ENCODE measurements at places on chromosomes 6 and 20.
A peak's percentile ranks its signal among the peaks of the same experiment; 100 is the strongest.

DNA sequence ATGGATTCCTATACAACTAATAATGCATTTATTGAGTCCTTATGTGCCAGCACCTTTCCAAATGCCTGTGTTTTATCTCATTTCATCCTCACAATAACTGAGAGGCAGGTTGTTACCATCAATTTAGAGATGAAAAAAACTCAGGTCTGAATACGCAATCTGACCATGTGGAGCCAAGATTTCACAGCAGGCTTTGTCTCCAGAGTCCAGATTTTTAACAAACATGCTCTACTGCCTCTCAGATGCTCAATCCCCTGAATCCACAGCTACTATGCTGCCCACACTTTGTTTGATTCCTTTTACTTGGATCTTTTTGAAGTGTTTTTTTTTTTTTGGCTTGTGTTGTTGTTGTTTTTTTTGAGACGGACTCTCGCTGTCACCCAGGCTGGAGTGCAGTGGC, 46.8 kb downstream of the B4GALT5 start:
- DNase-seq = no peak

DNA sequence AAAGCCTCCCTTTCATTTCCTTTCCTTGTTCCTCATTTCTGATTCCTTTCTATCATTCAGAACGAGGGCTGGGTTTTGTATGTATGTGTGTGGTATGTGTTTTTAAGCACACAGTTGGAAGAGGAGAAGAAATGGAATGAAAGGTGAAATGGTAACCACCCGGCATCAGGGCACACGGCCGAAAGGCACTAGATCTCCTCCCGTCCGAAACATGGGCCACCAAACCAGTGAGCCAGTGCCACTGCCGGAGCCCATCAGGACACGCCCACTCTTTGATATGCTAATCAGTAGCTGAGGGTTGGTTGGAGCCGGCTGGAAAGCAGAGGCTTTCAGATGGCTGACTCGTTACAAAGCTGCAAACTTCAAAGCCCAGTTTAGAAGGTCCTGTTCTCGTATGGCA, 228.6 kb upstream of the JARID2 start:
- DNase-seq = no peak

DNA sequence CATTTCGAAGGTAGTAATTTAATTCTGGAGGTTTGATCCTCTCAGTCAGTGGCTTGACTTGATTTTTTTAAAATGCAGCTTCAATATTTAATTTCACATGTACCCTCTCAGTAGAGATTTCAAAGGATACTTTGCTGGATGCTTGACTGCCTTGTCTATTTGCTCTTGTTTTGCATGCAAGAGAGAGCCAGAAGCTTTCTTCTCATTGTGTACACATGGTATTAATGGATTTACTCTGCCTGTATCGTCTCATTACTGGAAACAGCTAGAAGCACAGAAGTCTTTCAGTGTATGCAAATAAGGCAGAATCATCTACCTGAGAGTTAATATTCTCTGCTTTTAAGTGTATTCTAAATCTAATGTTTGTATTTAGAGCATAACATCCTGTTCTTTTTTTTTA, 84.3 kb upstream of the FOXO3 start:
- DNase-seq = no peak

DNA sequence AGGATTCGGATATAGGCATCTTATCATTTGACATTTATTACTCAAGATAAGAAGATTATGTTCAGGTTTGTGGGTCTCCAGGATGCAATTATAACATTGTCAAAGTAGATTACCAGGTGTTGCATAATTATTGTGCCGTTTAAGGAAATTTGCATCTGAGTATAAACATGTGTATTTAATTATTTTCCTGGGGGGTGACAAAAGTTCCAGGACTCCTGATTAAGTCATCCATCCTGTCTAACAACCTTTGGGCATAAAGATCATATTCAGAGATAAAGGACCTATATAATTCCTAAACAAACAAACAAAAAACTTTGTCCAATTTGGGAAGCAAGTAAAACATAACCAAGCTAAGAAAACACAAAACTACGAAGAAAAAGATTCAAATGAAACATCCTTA, 3.3 kb upstream of the PPP1R14C start:
- DNase-seq = no peak

DNA sequence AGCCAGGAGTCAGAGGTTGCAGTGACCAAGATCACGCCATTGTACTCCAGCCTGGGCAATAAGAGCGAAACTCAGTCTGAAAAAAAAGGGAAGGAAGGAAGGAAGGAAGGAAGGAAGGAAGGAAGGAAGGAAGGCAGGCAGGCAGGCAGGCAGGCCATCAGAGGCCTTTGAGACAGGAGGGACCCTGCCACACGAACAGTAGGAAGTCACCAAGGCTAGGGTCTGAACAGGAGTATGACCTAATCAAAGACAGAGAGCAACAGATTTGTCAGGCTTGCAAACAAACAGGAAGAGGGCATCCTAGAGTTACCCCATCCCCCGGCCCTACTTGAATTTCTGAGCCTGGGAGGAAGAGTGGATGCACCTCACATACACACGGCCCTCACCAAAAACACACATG, 67.1 kb downstream of the FGD2 start:
- DNase-seq = no peak

- no peak for DNase-seq
Observed at GRCh38 chr6:9515633-9516606, 899.0 kb downstream of the TFAP2A start.

GRCh38 chr6:108868647-108869046, 20.4 kb downstream of the ARMC2 start:
- no peak for DNase-seq

GRCh38 chr6:3229566-3230178, 2.2 kb upstream of the TUBB2B start:
- no peak for DNase-seq

DNA sequence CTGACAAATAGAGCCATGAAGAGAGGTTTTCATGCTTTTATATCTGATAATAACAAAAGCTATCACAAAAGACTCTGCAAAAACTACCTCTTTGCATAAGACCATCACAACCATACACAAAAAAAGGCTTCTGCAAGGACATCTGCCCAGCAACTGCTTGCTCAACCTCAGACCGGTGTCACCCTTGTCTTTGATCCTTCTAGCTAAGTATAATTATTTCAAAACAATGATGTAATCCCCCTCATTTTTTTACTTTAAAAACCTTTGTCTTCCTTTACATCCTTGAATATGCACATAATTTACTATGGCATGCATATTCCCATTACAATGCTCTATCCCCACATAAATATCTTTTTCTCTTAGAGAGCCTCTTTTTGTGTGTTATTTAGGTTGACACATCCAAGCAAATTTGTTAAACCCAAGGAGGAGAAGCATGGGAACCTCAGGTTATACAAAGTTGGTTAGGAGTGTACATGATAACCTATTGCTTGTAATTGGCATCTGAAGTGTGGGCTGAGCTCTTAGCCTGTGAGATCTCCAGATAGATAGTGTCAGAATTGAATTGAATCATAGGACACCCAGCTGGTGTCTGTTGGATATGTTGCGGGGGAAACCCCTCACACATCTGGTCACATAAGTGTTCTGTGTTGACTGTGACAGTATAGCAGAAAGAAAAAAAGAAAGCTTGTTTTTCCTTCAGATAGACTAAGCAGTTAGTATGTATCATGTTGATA, 20.7 kb upstream of the CGA start:
- no peak for DNase-seq

- DNase-seq = no peak
Observed at GRCh38 chr6:113755449-113756289, 101.5 kb upstream of the MARCKS start.

DNA sequence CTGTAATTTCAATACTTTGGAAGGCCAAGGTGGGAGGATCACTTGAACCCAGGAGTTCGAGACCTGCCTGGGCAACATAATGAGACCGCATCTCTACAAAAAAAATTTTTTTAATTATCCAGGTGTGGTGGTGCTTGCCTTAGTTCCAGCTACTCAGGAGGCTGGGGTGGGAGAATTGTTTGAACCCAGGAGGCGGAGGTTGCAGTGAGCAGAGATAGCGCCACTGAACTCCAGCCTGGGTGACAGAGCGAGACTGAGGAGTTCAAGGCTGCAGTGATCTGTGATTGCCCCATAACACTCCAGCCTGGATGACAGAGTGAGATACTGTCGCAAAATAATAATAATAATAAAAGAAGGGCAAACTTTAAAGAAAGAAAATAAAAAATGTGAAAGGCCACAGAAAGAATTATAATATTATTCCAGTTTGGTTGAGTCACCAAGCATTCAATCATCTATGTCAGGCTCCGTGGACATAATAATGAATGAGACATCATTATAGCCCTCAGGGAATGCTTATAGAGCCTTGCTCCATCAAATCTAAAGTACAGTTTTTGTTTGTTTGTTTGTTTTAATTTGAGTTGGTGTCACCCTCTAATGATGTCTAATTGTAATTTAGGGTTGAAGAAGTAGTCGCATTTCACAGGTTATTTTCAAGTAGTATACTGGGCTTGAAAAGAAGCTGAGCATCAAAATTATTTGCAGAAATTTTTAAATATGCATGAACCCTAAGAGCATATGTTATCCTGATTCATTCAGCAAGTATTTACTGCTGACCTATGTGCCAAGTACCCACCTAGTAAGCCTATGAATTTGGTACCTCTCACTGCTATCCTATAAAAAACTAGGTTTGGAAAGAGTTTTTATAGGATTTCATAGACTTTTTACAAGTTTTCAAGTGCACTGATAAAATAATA, 15.1 kb downstream of the GLYATL3 start:
- no peak for DNase-seq

DNA sequence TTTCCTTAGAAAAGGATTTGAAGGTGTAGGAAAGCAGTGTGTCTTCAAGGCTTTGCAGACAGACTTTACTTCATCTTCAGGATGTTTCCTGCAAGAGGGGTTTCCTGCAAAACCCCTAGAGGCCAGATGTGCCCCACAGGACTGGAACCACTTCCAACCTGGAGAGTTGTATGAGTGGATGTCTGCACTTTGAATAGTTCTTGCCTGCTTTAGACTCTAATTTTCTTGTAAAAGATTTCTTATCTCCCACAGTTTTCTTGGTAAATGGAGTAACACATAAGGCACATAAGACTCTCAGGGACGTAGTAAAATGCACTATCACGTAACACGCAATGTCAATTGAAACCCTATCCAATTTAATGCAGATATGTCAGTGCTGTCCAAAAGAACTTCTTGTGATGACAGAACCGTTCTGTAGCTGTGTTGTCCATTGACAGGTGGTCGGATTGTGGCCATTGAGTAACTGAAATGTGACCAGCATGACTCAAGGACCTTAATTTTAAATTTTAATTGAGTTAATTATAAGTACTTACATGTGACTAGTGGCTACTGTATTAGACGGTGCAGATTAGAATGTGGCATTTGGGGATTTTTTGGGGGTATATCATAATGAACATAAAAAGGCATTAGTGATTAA, 118.7 kb downstream of the JARID2 start:
- DNase-seq = no peak

DNA sequence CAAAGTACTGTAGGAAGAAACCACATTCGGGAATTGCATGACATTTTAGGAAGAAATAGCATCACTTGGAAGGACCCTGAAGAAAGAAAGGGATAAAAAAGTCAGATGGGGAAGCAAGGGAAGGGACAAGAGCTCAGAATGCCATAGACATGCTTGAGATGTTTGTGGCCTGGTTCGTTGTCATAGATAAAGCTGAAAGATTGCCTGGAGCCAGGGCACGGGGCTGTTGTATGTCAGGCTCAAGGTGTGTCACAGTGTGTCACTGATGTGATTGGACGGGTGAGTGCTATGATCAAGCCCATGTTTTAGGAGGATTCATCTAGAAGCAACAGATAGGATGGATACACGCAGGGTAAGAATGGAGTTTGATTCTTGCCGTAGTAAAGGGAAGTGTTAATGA, 216.2 kb upstream of the SOX4 start:
- DNase-seq = no peak

DNA sequence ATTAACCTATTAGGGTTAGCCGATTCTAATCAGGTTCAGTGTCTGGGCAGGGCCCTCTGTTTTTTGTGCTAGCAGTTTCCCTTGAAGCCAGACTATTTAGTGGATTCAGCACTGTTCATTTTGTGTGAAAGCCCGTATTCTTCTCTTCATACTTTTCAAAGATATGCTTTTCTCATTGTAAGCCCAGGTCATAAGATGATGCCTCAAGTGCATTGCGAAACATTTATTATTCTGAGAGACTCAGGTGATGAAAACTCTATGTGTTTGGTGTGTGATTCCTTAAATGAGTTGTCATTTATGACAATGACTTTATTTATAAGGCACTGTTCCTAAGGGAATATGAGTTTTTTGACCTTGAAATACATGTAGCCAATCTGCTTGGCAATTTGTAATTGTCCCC, 851.0 kb upstream of the FLRT3 start:
- DNase-seq = no peak

DNA sequence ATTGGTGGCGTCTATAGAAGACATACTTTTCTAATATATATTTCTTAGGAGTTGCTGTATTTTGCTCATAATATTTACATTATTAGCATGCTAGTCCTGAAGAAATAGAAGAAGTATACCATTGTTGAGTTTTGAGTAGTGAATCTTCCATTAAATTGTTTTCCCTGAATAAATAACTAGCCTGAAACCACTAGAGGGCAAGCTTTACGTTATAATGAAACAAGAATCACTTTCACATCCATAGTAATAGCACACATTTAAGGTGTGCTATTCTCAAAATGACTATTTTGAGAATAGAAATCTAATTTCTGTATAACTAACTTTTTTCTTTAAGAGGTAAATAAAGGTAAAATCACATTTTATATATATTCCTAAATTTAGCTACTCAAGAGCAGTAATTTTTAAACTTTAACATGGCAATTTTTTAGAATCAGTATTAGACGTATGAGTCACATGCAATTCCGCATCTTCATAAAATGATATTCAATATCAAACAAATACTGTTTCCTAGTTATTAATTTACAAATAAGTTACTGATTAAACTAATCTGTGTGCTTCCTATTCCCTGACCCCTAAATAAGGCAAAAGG, 213.2 kb upstream of the MANEA start:
- peak; percentile 13 for DNase-seq

DNA sequence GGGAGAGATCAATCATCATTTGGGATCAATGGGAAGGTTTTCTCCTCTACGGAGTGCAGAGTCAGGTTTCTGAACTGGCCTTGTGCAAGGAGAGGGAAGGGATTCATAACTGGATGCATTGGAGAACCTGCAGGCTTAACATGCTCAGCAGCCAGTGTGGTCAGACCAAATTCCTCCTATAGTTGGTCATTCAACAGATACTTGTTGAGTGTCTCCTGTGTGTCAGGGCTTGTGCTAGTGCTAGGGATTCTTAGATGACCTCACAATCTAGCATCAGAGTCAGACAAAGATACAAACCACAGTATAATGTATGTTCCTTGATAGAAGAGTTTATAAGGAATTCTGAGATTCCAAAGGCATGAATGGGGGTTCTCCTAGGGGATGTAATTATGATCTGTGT, 23.9 kb downstream of the RALY start:
- no peak for DNase-seq

DNA sequence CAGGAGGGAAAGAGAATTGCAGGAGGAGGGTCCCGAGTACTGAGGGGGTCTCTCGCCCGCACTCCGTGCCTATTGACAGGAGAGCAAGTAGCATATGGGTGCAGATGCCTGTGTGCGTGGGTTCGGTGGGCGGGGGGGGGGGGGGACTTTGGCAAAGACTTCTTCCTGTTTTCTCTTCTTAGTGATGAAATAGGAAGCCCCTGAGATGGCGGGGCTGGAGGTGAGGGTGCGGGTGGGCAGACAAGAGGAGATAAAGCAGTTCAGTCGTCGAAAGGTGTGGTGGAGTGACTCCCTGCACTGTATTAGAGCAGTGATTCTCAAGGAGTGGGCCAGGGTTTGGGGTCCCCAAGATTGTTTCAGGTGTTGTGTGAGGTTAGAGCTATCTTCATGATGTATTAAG, 3.7 kb downstream of the NAA20 start:
- DNase-seq = no peak

All from D721Med (cell line).